NCI-H446 treated with DMSO at 0.1 percent for 48 hours (cell line): ENCODE measurements at places on chromosomes 12 and 14.

DNA sequence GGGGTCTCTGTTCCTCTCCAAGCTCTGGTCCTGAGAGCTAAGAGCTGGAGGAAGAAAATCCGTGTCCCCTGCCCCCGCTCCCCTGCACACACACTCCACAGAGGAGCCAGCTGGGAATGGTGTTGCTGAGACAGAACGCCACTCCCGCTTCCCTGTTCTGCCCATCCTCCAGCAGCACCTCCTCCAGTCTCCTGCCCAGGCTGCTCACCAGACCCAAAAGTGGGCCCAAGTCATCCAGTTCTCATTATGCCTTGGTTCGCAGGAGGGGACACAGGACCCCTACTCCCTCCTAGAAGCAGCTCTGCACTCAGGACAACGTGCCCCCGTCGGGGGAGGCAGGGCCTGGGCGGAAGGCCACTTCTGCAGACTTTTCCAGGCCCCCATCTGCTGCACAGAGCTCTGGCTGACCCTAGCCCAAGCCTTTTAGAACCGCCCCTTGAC is 830 bp upstream of the TRMT61A start:
- DNase-seq: no peak

DNA sequence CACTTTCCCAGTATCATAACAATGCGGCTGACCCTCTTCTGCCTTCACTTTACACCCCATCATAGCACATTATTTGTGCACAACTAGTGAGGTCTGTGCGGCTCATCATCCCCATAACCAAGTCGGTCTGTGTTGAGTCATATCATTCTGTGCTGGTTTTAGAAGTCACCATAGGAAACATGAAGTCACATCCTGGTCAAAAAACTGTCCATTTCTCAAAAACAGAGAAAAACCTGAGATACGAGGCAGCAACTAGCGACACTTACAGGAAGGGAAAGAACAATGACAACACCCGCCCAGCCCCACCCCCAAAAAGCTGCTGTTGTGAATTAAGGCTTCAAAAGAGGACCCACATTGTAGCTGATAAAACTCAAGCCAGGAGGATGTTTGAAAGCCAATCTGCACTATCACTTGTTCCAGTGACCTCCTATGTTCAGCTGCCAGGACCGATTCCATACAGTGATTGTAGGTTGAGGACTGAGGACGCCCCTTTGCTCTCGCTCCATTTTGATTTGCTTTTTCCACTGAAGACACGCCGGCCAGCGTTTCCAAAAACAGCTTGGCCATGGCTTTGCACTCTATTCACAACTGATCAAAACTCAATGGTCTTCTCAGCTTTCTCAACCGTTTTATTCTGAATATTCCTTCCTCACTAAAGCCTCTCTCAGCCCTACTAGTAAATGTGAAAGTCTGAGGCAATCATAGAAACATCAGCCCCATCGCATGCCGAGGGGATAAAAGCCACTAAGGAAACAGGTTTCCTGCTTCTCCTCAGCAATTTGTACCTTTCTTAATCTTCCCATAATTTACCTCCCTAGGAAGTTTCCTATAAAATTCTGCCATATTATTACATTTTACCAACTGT is 87.5 kb downstream of the DUSP16 start:
- DNase-seq: no peak

DNA sequence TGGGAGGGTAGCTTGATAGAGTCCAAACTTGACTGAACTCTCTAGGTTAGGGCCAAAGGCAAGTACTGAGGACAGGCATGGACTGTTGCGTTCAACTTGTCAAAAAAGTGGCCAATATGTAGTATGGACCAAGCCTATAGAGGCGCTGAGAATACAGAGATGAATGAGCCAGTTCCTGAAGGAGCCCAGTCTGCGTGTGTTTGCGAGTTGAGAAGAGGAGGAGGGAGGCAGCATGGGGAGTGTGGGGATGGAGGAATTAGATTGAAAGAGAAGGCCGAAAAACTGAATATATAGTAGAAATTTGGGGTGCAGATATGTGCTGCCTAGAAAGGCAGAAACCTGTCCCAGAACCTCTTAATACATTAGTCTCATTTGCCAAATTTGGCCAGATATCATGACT is 412.4 kb downstream of the PCNX1 start:
- no peak for DNase-seq

DNA sequence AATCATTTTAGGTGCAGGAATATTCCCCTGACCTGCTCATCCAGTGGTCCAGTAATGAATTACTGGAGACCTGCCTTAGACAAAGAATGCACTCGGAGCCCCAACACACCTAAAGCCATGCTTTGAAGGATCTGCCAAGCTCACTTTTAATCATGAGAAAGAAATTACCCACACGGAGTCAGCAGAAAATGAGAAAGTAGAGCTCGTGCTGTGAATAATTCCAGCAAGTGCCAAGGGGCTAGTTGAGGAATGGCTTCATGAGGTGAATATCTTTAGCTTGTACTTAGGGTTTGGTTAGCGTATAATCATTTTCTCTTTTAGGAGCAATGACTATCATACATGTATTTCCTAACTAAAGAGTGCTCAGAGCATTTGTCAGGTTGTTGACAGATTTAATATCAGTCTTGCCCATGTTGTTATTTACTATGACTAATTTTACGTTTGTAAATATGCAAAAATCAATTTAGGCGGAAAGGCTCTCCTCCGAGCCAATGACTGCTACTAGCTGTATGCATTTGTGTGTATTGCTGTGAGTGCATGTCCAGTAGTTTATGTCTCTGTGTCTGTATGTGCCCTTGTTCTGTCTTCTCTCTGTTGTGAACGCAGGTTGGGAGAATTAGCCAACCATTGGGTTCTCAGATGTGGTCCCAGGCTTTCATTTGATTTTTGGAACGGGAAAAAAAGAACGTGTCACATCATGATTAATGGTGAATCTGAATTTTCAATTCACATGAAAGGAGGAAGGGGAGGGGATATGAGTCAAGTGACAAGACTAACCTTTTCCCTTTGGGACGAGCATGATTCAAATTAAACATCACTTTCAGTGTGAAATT is 98.4 kb downstream of the RMST start:
- no peak for DNase-seq

GRCh38 chr14:84029720-84030119 is 1500.2 kb upstream of the FLRT2 start:
- DNase-seq: no peak

GRCh38 chr14:34741840-34742239 is 27.4 kb upstream of the CFL2 start:
- DNase-seq: no peak

GRCh38 chr14:55433880-55434804 is 6.3 kb downstream of the TBPL2 start:
- no peak for DNase-seq

GRCh38 chr14:101186544-101186943 is 283.0 kb upstream of the RTL1 start:
- no peak for DNase-seq

DNA sequence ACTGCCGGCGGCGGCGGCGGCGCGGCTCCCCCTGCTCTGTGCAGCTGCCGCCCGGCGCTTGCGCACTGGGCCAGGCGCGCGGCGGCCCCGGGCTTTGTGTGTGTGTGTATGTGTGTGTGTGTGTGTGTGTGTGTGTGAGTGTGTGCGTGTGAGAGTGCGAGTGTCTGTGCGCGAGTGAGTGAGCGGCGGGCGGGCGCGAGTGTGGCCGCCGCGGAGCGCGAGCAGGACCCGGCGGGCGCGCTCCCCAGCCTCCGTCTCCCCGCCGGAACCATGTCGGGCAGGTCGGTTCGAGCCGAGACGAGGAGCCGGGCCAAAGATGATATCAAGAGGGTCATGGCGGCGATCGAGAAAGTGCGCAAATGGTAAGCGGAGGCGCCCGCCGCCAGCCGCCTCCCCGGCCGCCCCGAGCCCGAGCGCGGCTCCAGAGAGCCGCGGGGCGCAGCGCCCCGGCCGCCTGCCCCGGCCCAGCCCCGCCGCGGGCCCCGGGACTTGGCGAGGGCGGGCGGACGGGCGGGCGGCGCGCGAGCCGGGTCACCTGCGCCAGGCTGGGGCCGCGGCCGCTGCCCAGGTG is at the start of gene BCL7A:
TSS of gene BCL7A (plus strand) at position 63 of the 571 bp plus-strand sequence. CDS start at position 271, 208 bp downstream.
- peak; percentile 19 for DNase-seq

- peak; percentile 29 for DNase-seq
Observed at GRCh38 chr14:25400607-25401206, 350.8 kb upstream of the STXBP6 start.

DNA sequence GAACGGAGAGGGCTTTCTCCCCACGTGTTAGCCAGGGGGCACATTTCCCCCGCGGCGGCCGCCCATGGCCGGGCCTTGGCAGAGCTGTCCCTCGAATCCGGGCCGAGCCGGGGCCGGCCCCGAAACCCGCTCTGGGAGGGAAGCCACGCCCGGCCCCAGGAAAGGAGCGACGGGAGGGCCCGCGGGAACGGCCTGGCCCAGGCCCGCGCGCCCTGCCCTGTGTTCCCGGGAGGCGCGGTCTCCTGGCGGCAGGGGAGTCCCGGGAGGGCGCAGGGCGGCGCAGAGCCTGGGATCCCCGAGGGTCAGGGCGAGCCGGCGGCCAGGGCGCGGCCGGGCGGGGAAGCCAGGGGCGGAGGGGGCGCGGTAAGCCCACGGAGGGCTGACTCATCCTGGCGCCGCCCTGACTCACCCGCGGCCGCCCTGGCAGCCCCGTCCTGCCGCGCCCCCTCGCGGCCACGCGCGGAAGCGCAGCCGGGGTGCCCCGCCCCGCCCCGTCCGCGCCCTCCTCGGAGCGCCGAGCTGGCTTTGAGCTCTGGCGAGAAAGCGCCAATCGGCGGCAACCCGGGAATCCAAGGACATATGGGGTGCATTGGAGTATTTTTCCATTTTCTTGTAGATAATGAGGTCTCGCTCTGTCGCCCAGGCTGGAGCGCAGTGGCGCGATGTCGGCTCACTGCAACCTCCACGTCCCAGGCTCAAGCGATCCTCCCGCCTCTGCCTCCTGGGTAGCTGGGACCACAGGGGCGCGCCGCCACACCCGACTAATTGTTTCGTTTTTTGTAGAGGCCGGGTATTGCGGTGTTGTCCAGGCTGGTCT is 31.8 kb upstream of the PLEKHG6 start:
- DNase-seq: peak; percentile 73

DNA sequence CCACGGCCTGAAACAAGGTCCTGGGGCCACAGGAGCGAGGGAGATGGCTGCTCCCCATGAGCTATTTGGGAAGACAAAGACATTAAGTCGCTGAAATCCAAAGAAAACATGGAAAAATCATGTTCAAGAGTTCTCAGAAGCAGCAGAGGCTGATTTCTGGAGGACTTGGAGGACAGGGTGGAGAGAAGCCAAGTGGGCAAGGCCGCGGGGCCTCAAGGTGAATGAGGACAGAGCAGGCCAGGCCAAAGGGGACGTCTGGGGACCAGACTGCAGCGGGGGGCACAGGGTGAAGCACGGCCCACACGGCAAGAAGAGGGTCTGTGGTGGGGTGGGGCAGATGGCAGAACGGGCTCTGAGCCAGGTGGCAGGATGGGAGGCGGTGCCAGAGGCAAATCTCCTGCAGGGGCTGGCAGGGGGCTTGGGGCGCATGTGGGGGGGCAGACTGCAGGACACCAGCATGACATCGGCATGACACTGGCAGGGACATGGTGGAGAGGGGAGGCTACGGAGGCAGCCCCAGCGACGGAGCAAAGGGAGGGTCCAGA is 48.9 kb downstream of the RNF34 start:
- no peak for DNase-seq

DNA sequence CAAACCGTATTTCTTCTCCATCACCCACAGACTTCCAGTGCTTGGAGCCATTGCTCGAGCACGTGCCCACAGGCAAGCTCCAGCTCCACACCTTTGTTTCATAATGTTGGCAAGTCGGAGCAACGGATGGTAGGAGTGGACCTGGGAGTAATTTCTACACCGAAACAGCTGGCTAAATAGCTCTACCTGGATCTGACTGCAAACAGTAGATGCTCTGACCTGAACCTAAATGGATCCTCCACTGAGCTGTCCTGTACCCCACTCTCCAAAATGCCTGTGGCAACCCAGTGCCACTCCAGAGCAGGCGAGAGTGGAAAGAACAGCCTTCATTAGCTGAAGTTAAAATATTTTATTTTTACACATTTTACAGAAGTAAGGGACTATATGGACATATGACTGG is 108.7 kb downstream of the BMP4 start:
- DNase-seq: no peak

DNA sequence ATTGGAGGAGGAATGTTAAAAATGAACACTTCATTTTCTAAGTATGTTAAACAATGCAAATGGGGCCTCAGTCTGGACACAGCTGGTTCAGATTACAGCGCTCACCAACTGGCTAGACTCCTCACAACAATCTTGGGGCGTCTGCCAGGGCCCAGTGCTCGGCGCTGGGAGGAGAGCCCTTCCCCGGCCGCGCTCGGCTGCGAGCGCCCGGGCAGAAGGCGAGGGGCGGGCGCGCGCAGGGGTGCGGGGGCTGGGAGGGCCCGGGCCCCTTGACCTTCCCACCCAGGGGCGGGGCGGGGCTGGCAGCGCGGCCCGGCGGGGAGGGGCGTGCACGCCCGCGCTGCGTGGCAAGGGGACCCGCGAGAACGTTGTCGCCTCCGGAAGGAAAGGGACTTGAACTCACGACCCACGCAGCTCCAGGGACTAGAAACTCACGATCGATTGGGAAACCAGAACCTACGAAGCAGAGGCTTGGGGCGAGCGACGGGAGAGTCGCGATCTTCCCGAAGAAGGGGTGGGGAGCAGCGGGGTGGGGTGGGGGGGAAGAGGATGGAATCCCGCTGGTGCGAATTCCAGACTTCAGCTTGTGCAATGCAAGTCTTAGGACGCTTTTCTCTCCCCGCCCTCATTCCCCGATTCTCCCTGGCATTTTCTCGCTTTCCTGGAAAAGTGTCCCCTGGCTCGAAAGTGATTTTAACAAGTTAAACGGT is at the start of gene FBLN5:
TSS of gene FBLN5 (minus strand) at position 220 of the 710 bp plus-strand sequence. CDS start 465 bp downstream, outside the sequence.
- DNase-seq: no peak

DNA sequence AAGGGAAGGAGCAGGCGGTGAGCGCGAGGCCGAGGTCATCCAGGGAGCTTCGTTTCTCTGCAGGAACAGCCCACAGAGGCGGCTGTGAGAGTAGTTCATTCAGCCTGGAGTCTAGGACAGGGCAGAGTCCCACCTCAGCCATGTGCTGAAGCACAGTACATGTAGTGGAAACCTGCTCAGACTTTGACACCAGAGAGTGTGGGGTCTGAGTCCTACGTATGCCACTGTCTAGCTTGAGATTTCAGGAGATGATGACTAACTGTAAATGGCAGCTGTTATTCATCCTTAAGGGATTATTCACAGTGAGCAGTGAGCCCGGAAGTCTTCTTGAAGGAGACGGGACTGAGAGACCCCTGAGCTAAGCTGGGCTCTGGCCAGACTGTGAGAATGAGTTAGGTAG is 938 bp upstream of the SLC6A13 start:
- DNase-seq: no peak
